ENCODE measurements at places on chromosomes 11 and 22. TPM values are rescaled to one million over a fixed set of nuclear protein-coding genes. Genes with fewer than 3 reads are reported as not detected.

- DNase-seq = no peak
These were observed 710.9 kb upstream of the FAT3 start for GRCh38 chr11:91513734-91514133.

DNA sequence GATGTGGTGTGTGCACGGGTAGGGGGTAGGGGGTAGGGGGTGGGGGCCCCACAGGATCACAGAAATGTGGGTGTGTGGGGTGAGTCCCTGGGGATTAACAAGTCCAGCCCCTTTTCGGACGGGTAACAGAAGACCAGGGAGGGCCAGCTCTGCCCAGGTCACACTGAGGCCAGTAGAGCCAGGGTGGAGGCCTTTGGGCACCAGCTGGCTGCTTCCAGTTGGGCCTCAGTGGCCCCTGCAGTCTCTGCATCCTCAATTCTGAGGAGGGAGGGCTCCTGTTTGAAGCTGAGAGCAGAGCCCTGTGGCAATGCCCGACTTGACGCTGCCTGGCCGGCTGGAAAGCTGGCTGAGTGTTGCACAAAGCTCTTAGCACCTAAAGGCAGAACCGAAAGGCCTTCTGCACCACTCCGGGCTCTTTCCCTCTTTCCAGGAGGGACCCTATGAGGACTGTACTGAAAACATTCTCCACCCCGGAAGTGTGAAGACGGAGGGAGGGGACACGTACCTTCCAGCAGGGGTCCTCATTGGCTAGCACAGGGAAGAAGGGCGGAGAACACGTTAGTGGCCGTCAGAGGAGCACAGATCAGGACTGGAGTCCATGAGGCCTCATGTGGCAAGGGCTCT, 120.4 kb downstream of the PHF21B start:
- peak; percentile 26 for DNase-seq

KCNJ5 gene
- 0.13 TPM for total RNA-seq

DNA sequence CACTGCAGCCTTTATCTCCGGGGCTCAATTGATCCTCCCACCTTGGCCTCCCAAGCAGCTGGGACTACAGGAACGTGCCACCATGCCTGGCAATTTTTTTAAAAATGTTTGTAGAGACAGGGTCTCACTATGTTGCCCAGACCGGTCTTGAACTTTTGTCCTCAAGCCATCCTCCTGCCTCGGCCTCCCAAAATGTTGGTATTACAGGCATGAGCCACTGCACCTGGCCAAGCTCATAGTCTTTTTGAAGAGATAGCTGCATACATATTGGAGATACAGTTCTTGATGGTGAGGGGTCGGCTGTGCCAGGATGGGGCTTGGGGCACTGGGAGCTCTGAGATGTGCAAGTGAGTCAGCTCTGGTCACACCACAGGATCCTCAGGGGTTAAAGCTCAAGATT, 53.2 kb downstream of the CHRDL2 start:
- DNase-seq = peak; percentile 10

DNA sequence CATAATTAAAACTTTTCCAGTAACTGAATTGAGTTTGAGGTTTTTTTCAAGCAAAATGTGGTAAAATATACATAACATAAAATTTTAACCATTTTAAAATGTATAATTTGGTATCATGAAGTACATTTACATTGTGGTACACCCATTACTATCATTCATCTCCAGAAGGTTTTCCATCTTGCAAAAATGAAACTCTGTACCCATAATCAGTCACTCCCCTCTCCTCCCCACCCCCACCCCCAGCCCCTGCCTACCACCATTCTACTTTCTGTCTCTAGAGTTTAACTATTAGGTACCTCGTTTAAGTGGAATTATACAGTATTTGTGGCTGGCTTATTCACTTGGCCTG, 63.7 kb downstream of the MICAL2 start:
- no peak for DNase-seq

GRCh38 chr22:28442711-28443525, 236.7 kb downstream of the TTC28 start:
- DNase-seq = peak; percentile 60

- no peak for DNase-seq
These were observed 73.4 kb upstream of the PARVG start for GRCh38 chr22:44107340-44107739.

APOL4 gene
- 0.60 TPM for total RNA-seq

SHISAL1 gene
- total RNA-seq = 0.10 TPM

MUC15 gene
- not detected for total RNA-seq

KCTD21 gene
- total RNA-seq = 12.5 TPM

- DNase-seq = no peak
These were observed 35.6 kb downstream of the BMAL1 start for GRCh38 chr11:13313005-13313819.

P2RX6 gene
- total RNA-seq = 0.28 TPM
